ENCODE measurements at places on chromosomes 16 and 17. TPM values are rescaled to one million over a fixed set of nuclear protein-coding genes. Genes with fewer than 3 reads are reported as not detected.
A peak's percentile ranks its signal among the peaks of the same experiment; 100 is the strongest.

- H3K27me3 ChIP-seq: no peaks in the 10 kb centered on the region
- no peaks in the 10 kb centered on the region for H3K4me1 ChIP-seq
- no peak overlapping the region for H3K27ac ChIP-seq
- peaks cover 16% of the 10 kb centered on the region for H3K36me3 ChIP-seq
Observed at GRCh38 chr17:80212962-80213642, 7.0 kb downstream of the SGSH start.

The LRRC37A3 gene
- total RNA-seq: 3.5 TPM

- H3K27me3 ChIP-seq: no peaks in the 10 kb centered on the region
- H3K4me1 ChIP-seq: peaks cover 26% of the 10 kb centered on the region
- DNase-seq: no peak
Observed at GRCh38 chr16:67718668-67719047, 458 bp downstream of the GFOD2 start.

DNA sequence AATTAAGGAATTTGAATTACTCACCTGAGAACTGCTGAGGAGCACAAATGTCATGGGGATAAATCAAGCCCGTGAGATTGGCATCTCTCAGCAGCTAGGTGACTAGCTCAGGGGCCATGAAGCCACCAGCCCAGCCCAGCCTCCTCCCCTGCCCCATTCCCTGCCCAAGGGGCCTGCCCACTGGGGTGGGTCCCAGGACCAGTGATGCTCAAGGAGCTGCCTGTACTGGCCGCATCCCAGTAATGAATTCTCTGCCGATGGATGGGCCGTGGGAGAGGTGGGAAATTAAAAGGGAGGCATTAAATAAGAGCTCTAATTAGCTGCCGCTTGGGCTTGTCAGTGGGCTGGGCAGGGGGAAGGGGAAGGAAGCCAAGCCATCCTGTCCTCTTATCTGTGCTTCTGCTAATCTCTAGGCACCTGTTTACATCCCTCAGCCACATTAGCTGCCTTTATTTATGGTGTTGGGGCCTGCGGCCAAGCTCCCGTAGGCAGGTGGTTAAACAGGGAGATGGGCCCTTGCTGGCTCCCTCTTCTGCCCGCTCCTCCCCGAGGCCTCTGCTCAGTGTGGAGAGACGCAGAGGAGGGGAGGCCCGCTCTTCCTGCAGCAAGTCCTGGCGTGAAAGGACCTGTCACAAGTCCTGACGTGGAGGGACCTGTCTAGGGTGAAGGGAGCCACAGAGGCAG is 48.8 kb downstream of the PIPOX start:
- H3K27me3 ChIP-seq: no peaks in the 10 kb centered on the region
- DNase-seq: no peak
- H3K36me3 ChIP-seq: peaks cover 40% of the 10 kb centered on the region
- H3K27ac ChIP-seq: 0 out of 2 replicates have a peak overlapping the region, but pooled peaks have one; percentile 27
- peaks cover 23% of the 10 kb centered on the region for H3K4me1 ChIP-seq

The TBC1D24 gene
- total RNA-seq: 17.8 TPM

DNA sequence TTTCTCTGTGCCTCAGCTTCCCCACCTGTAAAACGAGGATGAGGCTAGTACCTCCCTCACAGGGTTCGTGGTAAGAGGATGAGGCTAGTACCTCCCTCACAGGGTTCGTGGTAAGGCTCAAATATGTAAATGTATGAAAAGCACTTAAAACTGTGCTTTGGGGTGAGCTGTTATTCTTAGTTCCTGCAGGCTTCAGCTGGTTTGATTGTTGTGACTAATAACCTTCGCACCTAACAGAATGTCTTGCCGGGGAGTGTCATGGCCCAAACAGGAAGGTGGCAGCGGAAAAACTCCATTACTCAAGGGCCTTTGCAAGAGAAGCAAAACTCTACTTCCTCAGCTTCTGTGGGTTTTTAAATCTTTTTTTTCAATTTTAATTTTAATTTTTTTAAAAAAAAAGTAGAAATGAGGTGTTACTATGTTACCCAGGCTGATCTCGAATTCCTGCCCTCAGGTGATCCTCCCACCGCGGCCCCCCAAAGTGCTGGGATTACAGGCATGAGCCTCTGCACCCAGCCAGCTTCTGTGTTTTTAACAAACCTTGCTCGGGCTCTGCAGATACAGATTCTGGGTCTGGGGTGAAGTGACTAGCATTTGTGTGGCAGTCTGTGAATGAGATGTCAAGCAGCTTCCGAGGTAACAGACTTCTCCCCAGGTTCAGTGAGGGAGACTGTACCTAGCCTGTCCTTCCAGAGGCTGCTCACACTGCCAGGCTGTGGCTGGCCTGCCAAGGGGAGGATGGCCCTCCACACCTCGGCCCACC is 103.0 kb downstream of the RAB11FIP4 start:
- no peak for DNase-seq
- H3K36me3 ChIP-seq: no peaks in the 10 kb centered on the region
- peaks cover 80% of the 10 kb centered on the region for H3K4me1 ChIP-seq
- H3K4me3 ChIP-seq: no peak overlapping the region

DNA sequence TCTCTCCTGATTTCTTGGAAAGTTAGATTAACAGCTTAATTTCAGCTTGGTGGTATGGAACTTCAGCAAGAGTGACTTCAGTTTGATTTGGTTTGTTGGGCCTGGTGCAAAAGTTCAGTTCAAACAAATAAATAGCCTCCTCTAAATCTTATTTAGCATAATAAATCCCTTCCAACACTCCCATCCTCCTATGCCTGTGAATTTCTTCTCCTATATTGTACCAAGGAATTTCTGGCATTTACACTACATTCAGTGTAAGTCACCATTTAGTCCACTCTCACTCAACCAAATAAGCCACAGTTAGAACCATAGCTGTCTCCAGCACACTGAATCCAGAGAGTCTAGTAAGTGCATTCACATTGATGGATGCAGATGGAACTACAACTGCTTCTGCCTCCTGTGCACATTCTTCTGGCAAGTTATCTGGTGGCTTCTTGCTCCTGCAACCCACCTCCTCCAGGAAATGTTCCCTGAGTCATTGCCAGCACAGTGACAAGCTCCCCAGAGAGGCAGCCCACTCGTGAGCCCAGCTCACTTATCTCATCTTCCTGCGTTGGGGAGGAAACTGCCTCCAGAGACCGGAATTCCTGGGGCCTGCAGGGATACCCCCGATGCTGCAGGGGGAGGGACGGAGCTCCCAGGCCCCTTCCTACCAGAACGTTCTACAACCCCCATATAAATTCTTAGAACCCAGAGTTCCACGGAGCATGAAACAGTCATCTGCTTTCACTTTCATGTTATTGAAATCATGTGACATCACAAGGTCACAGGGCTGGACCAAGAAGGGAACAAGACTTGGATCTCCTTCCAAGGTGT is 318.3 kb downstream of the PHKB start:
- H3K4me3 ChIP-seq: no peak overlapping the region
- H3K27me3 ChIP-seq: no peaks in the 10 kb centered on the region
- no peak overlapping the region for H3K27ac ChIP-seq
- peaks cover 28% of the 10 kb centered on the region for H3K4me1 ChIP-seq
- H3K36me3 ChIP-seq: no peaks in the 10 kb centered on the region
- DNase-seq: no peak

The MPO gene
- not detected for total RNA-seq

The CFAP52 gene
- total RNA-seq: not detected

DNA sequence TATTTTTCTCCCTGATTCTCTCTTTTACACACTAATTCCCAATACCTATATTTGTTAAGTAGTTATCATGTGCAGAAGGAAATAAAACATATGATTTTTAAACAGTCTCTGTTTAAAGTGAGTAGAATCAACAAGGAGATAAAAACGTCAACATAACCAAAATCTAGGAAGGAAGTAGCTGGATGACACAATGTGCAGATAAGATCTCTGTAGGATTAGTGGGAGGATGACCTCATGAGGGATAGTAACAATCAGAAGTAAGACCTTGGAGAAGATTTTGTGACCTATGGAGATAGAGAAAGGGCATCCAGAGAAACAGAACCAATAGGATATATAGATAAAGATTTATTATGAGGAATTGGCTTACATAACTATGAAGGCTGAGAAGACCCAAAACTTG is 262.6 kb upstream of the CDH11 start:
- no peak overlapping the region for H3K27ac ChIP-seq
- peaks cover 16% of the 10 kb centered on the region for H3K36me3 ChIP-seq
- no peak overlapping the region for H3K4me3 ChIP-seq

DNA sequence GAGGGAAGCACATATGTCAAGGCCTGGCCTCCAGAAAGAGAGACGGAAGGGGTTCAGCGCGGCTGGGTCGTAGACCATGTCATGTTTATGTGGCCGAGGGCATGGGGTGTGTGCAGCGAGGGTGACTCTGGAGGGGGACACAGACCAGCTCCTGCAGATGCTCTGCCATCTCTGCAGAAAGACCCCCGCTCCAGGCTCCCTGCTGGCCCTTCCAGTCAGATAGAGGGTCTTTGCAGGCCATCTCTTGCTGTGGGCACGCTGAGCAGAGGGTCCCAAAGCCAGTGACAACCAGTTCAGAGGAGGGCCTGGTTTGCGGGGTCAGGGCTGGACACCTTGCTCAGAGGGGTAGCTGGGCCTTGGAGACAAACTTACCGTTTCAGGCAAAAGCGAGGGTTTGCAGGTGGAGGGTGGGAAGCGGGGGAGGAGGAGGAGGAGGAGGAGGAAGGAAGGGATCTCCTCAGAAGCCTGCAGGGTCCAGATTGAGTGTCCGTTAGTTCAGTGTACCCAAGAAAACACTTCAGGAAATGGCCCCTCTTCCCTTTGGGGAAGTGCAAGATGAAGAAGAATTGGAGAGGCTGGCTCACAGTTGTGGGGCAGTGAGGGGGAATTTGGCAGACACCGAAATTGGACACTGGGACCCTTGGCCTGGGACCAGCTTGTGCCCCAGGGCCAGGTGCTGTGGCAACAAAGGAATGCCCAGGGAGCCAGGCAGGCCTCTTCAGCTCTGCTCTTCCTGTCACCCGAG is 102.8 kb downstream of the CMIP start:
- H3K4me3 ChIP-seq: no peak overlapping the region
- H3K4me1 ChIP-seq: peaks cover 46% of the 10 kb centered on the region
- H3K27ac ChIP-seq: peak overlapping the region; percentile 33
- H3K36me3 ChIP-seq: no peaks in the 10 kb centered on the region
- no peaks in the 10 kb centered on the region for H3K27me3 ChIP-seq

DNA sequence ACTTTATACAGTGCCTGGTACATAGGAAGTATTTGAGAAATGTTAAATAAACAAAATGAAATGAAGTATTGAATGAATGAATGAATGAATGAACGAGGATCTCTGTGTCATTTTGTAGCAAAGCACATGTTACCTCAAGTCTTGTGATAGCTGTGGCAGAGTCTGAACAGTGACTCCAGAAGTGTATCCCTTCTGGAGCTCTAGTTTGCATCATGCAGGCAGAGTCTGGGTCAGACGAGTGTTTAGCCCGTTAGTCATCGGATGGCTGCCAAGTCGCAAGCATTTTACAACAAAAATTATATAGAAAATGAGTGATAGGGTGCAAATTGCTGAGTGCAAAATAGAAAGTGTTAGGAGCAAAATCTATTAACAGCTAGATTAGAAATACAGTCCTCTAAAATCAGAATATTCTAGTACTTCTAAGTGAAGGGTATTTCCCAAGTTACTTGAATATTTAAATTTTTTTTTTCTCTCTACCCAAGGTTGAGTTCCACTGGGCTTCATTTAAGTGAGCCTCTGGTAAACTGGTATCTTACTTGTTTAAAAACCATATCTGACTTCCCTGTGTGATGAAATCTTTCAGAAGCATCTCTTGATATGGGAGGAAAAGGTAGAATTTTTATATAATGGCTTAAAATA is 113.3 kb downstream of the FTO start:
- peaks cover 8% of the 10 kb centered on the region for H3K4me1 ChIP-seq

The DOK4 gene
- 21.8 TPM for total RNA-seq

DNA sequence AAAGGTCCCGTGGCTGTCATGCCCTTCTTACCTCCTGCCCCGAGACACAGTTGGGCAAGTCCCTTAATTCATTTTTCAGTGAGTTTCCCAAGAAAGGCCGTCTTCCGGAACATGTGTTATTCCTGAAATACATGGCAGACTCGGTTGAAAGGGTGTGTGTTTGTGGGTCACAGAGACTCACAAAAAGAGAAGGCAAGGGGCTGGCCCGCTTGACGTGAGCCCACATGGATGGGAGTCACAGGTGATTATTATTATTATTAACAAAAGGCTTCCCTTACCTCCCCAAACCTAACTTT is 34.1 kb upstream of the CCR7 start:
- no peak overlapping the region for H3K4me3 ChIP-seq
- H3K27ac ChIP-seq: no peak overlapping the region
- H3K4me1 ChIP-seq: peaks cover 9% of the 10 kb centered on the region
- DNase-seq: no peak

- no peaks in the 10 kb centered on the region for H3K36me3 ChIP-seq
- H3K4me3 ChIP-seq: no peak overlapping the region
- no peak for DNase-seq
- no peaks in the 10 kb centered on the region for H3K27me3 ChIP-seq
Observed at GRCh38 chr16:57273359-57273758, 11.1 kb downstream of the PLLP start.

The SLFN11 gene
- total RNA-seq: 0.53 TPM

The TRPV3 gene
- 0.53 TPM for total RNA-seq

The ALOX12B gene
- total RNA-seq: 0.72 TPM

The TBC1D3C gene
- not detected for total RNA-seq

The ST6GALNAC2 gene
- total RNA-seq: not detected

The ZFHX3 gene
- 2.7 TPM for total RNA-seq

The CBX8 gene
- 2.1 TPM for total RNA-seq

The POLR2A gene
- total RNA-seq: 170 TPM

DNA sequence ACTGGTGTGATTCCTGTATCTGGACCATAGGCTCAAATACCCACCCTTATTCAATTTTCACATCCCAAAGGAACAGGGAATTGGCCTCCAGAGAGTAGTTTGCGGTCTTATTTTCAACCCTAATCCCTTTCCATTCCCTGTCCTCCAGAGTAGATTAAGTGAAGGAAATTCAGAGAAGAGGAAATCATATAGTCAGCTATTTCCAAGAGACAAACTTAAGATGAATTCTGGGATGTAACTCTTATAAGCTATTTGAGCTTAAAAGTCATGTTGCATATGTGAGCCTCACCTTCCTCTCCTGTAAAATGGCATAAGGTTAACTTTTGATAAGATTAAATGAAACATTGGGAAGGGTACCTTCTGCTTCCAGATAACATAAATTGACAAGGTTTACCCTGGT is 37.4 kb upstream of the ADAMTS18 start:
- no peaks in the 10 kb centered on the region for H3K36me3 ChIP-seq
- peaks cover 6% of the 10 kb centered on the region for H3K4me1 ChIP-seq
- no peak for DNase-seq
- no peak overlapping the region for H3K27ac ChIP-seq

The CCDC144A gene
- total RNA-seq: 2.6 TPM

The RCVRN gene
- not detected for total RNA-seq

DNA sequence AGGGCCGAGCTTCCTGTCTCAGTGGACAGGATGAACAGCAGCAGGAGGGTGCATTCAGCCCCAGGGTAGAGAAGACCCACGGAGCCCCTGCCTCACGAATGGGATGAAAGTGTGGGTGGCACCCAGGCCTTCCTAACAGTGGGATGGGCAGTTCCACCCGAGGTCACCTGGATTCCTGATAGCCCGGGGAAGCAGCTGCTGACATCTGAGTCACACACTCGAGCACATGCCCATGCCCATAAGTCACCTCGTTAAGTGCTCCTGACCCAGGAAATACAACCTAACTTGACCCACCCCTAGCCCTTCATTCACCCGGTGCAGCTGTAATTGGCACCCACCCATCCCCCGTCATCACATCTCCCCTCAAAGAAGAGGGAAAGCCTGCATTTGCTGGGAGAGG is 85.3 kb upstream of the FOXF1 start:
- H3K36me3 ChIP-seq: no peaks in the 10 kb centered on the region
- DNase-seq: no peak
- no peak overlapping the region for H3K4me3 ChIP-seq
- peaks cover 2% of the 10 kb centered on the region for H3K27me3 ChIP-seq
- peaks cover 28% of the 10 kb centered on the region for H3K4me1 ChIP-seq

- H3K4me3 ChIP-seq: no peak overlapping the region
- H3K27me3 ChIP-seq: no peaks in the 10 kb centered on the region
- no peak overlapping the region for H3K27ac ChIP-seq
- peaks cover 5% of the 10 kb centered on the region for H3K4me1 ChIP-seq
- peaks cover 4% of the 10 kb centered on the region for H3K36me3 ChIP-seq
Observed at GRCh38 chr16:25625620-25626019, 66.1 kb upstream of the HS3ST4 start.
